Glutamatergic neuron (in vitro differentiated cells): ENCODE measurements at places on chromosomes 7 and 10.

DNA sequence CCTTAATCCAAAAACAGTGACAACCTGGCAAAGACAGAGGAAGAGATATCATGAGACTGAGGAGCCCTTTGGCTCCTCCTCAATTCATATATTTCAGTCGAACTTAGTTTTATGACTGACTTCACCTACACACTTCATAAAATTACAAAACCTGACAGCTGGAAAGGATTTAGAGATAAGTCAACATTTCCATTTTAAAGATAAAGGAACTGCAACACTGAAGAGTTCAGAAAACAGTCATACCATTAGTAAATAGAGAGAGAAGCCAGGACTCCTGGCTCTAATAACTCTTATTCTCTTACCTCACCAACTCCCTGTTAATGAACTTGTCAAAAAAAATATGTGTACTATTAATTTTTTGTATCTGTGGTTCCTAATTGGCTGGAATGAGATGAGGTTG, 141.0 kb upstream of the COL1A2 start:
- no peak for DNase-seq

DNA sequence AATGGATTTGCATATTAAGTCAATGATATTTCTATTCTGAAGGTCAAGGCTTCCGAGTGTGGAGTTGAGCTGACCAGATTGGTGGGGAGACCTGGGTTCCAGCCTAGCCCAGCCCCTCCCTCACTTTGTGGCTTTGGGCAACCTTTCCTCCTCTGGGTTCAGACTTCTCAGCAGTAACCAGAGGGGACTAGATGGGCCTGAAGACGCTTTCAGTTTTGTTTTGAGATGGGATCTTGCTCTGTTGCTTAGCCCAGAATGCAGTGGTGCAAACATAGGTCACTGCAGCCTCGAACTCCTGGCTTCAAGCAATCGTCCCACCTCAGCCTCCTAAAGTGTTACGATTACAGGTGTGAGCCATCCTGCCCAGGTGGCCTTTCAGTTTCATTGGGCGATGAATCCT, 68.1 kb upstream of the LEP start:
- DNase-seq = no peak

DNA sequence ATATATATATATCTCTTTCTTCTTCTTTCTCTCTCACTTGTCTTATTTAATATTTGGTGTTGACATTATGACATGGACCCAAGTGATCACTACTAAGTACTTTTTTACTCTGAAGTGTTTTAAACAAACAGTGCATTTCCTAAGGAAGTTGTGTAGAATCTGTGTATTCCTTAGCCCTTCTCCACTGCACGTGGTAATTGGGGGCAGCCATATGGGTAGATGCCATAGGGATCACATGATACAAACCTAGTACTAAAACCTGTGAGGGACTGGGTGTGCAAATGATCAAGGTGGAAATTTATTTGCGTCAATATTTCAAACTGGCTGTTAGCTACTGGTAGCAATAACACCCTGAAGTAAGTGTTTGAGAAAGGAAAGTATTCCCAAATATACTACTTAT, 25.0 kb downstream of the THSD7A start:
- no peak for DNase-seq

GRCh38 chr10:75688506-75689300, 257.3 kb downstream of the LRMDA start:
- no peak for DNase-seq

GRCh38 chr10:73263693-73264347, 11.4 kb upstream of the MRPS16 start:
- no peak for DNase-seq

- DNase-seq = no peak
These were observed 86.5 kb downstream of the OTUD1 start for GRCh38 chr10:23525406-23525805.

- DNase-seq = no peak
These were observed 88.5 kb upstream of the ATP6V0A4 start for GRCh38 chr7:138886501-138886917.

DNA sequence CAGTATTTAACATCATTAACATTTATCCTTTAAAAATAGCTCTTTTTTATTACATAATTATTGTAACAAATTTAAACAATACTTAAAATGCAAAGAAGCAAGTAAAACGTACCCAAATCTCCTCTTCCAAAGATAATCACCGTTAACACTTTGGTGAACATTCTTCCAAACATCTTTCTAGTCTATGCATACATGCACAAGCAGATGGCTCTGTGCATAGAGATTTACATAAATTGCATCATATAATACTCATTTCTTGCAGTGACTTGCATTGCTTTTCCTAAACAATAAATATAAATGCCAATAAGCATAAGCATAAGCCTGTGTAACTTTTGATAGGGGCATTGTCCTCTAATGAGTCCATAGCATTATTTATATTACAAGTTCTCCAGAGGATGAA, 89.4 kb upstream of the PALS2 start:
- no peak for DNase-seq

DNA sequence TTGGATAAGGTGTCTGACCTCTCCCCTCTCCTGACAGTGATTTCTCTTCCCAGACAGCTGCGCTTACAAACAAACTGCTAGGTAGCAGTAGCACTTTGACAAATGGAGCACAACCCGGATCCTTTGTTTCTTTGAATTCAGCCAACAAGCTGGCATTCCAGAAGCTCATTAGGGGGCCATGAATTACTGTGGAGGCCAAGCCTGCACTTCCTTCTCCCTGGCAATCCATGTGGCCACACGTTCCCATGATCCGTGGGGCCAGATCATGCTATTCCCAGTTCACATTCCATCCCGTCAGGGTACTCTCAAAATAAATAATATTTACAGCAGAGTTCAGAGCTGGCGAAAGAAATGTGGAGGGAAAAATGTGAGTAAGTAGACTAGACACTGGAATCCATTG, 172.4 kb downstream of the PRPF18 start:
- DNase-seq = peak; percentile 29

DNA sequence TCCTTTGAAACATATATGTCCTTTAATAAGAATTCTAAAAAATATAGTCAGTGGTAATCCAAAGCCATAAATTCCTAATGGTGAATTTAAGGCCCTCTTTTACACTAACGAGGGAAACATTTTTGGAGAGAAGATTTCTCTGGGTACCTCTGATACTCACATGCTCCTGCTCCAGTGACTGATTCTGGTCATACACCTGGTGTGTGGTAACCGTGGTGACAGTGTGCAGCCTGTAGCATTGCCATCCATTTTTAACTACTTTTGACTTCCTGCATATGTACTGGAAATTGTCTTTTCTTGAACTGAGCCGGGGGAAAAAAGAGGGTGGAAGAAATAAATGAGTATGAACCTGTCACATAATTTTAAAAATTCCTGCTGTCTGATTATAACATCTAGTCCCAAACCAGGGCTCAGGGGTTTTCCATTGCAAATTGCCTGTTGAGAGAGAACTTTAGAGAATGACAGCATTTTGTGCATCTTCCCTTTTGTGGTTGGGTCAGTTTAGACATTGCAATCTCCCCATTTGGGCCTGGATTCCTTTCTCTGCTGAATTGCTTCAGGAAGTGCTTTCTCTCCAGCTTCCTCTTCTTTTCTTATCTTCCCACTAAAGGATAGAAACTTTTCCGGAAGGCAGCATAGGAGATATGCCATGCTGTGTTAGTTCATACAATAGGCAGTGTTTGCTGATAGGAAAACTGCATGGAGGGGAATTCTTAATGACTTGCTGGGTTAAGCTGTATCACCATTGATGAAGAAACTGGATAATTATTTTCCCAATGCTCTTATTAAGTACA, 125.5 kb downstream of the GRM3 start:
- no peak for DNase-seq
